ENCODE measurements at places on chromosomes 4 and X. TPM values are rescaled to one million over a fixed set of nuclear protein-coding genes. Genes with fewer than 3 reads are reported as not detected.
A peak's percentile ranks its signal among the peaks of the same experiment; 100 is the strongest.

- DNase-seq: no peak
Measured at GRCh38 chr4:59068722-59069418, 1958.7 kb upstream of the IGFBP7 start.

FRMD7 gene
- not detected for total RNA-seq

DNA sequence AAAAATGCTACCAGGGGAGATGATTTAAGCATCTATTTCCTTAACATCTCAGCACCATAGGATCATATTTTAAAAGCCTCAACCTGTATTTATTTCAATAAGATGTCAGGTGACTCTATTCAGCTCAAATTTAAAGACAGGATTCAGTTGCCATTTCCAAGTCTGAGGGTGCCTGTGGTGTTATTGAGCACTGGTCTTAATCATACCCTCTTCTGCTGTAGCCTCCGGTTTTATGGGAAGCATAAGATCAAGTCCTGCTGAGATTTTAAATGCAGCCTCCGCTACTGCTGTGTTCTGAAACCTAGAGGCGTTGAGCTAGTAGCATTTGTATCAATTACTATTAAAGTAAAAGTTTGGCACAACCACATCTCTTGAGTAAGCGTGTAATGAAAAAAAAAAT is 185.7 kb upstream of the NWD2 start:
- no peak for DNase-seq

DNA sequence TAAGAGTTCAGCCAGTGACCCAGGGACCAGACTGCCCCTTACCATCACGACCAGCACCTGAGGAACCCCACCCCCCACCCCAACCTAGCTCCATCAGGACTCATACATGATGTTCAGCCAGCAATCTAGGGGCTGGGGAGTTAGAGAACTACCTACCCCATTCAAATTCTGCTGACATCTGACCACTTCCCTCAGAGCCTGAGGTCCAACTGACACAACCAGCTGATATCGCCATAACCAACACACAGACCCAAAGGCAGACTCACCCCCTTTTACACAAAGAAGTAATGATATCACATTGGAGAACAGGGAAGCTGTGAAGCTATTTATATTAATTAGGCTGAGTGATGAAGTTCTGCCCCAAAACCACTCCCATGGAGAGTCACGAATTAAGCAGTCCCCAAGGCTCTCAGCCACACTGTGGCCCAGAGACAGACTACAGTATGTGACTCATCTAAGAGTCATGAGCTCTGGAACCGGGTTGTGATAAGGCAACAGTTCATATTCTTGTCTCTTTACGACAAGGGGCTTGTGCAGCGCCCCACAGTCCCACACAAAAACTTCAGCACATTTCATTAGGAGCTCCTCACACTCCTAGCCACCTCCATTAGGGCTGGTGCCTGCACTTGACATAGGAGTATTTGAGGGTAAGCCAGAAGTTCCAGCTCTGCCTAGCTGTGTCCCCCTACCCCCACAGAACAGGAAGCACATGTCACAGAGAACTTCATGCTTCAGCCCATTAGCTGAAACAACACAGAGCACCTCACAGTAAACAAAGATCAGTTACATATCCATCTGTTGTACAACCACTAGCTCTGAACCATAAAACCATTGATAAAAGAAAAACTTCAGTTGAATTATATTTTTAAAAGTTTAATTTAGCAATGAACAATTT is 184.7 kb upstream of the ZCCHC13 start:
- no peak for DNase-seq

DNA sequence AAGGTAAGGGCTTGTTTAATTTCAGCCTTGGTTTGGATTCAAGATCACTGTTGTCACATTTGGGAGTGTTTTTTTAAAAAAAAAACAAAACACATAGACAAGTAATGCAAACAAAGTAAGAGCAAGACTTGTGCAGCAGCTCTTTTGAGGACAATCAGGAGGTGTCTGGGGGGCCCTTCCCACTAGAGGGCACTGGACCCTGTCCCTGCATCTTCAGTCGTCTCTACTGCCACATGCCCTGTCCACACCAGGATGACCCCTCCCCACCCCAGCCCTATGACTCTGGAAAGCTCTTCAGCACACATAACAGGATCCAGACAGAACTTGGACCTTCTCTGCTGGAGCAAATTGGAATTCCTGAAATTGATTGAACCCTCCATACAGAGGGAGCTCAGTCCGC is 71.0 kb downstream of the USP46 start:
- peak; percentile 7 for DNase-seq

OPRPN gene
- total RNA-seq: not detected

DNA sequence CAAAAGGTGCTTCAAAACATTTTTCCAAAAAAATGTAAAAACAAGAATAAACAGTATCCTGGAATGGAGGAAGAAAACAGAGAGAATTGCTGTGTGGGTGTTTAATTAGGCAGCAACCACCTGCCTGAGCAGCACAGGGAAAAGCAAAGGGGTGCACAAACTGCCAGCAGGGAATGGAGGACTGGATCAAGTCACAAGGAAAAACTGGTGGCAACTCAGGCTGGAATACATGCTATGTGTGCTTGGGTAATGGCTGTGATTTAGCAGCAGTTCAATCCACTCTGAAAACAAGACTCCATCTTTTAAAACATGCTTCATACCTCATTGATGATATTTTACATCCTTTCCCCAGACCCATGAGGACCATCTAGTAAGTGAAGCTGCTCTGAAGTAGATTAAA is 179.5 kb downstream of the HS6ST2 start:
- no peak for DNase-seq

ARSJ gene
- total RNA-seq: 66.1 TPM

DNA sequence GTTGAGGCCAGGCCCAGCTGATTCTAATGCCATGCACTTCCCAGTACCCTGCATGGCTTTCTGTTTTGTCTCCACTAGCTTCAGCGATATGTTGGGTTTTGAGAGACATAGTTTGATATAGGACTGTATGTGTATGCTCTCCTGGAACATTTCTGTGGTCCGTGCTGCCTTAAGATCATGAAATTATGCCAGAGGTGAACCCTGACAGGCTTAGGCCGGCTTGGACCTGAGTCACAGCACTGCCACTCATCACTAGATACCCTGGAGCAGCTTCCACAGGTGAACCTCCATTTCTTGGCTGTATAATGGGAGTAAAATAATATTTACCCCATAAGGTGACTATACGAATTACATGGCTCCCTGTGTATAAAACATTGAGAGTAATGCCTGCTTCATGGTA is 6.4 kb downstream of the SGMS2 start:
- no peak for DNase-seq

INTS6L gene
- 2.2 TPM for total RNA-seq

- DNase-seq: no peak
Measured at GRCh38 chrX:97622111-97622510, 738.4 kb downstream of the RPA4 start.

GRCh38 chrX:19739683-19740082 is 147.7 kb downstream of the SH3KBP1 start:
- DNase-seq: peak; percentile 23

DNA sequence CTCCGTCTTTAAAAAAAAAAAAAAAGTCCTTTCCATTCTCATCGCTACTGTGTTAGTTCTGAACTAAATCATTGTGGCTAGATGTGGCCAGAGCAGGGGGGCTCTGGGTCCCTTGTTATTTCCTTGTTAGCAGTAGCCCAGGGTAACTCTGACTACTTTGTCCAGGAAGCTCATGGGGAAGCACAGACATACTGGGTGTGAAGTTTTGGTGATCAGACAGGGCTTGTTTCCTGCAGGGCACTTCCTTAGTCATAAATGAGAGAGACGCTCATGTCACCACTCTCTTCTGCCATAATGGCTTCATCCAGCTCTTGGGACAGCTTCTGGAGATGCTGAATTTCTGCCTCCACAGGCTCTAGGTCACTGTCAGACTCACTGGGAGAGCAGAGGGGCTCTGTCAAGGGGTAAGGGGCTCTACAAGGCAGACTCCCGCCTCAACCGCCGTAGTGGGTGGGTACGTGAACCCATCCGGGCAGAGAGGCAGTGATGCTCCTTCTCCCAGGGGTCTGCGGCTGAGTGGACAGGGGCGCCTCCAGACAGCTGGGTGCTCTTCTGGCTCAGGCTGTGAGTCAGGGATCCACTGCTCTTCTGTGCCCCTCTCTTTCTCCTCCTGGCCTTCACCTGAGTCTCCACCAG is 12.9 kb downstream of the STIM2 start:
- no peak for DNase-seq

- DNase-seq: no peak
Measured at GRCh38 chr4:1026115-1026514, 14.7 kb downstream of the FGFRL1 start.

DNA sequence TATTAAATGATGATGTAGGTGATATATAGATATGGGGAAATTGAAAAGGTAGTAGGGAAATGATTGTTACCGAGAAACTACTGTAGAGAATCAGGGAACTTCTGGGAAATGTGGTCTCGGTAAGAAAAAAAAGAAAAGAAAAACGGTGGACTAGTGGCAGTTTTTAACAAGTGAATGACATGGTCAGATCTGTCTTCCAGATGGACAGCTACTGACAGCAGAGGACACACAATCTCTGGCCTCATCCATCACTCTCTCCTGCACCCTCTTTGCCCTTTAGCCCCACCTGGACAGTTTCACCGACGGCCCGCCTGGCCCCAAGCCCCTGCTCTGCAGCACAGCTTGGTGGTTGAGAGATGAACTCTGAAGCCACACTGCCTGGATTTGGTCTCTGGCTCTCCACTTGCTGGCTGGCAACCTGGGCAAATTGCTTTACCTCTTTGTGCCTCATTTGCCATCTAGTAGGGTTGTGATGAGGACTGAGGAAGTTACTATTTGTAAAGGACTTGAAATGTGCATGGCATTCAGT is 23.4 kb downstream of the RBM47 start:
- DNase-seq: no peak

CT47B1 gene
- not detected for total RNA-seq

DNA sequence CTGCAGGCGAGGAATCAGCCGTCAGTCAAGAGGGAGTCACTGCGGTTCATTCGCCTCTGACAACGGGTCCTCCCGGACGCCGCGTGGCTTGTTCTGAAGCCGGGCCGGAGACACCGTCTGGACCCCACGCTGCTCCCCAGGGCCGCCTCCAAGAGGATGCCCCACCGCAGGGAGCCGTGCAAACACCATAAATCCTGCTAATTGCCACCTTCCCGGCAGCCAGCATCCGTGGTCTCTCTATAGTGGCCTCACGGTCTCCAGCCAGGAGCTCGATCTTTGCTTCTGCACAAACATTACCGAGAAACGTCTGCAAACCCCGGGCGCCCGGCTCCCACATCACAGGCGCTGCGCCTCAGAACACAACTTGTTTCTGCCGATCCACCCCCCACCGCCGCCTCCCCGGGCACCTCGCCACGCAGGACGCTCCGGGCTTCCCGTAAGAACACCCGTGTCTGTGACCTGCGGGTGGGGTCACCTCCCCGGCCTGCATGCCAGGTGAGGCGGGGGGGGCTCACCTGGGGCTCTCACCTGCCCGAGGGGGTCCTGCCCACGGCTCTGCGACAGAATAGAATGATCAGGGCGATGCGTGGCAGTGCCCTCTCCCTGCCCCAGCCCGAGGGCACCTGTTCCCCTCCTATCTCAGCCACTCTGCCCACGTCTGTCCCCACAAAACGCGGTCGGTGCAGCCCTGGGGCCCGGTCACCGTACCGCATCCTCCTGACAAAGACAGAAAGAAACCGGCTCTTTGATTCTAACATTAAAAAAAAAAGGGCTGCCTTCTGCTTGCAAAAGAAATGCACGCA is 32.4 kb upstream of the PPP2R3B start:
- no peak for DNase-seq

GRCh38 chr4:72144241-72144640 is 112.4 kb downstream of the NPFFR2 start:
- no peak for DNase-seq

GRCh38 chr4:61532336-61533000 is 332.3 kb downstream of the ADGRL3 start:
- no peak for DNase-seq

GRCh38 chr4:165518024-165518616 is 139.3 kb downstream of the CPE start:
- no peak for DNase-seq

DNA sequence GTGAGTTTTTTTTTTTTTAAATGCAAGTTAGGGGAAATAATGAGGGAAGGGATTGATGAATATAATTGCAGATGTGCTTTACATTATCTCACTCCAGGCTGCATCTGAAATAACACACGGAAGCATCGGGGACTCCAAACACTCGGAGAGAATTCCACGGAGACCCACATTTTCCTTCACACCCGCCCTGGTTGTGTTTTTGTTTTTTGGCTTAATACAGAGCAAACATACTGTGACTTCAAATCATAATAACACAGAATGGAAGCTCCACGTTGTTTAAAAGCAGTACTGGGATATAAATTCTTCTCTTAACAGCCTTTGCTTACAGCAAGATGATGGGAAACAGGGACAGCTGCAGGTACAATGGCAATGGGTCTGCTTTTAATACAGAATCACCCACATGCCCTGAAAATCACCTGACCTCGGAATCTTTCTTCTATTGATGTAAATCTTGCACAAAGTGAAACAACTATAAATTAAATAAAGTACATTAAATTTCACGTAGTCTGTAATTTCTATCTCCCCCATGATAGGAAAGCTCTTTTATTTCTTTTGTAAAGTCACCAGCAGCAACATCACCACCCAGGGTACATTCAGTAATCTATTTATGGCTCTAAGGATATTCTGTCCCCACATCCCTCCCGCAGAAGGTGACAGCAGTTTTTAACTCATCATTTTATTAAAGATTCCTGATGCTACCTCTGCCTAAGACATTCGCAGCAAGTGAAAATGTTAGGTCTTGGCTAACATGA is 119.3 kb downstream of the ZNF827 start:
- no peak for DNase-seq

GRCh38 chrX:2841537-2841936 is 12.8 kb downstream of the GYG2 start:
- no peak for DNase-seq

DNA sequence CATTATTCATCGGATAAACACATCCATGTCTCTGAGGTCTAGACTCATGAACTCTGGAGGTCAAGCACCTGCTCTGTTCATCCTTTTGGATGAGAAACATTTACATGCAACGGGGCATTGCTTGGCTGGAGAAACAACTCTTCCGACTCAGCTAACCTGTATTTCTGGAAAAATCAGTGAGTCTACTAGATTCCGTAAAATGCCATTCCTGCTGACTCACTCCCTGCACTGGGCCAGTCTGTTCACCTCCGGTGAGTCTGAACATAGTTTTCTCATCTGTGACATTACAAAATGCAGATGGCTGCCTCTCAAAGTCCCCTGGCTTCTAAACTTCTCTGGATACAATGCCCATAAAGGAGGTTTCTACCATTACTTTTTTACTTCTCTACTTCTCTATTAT is 185.7 kb upstream of the HS3ST1 start:
- DNase-seq: no peak

NHS gene
- total RNA-seq: 2.7 TPM

DNA sequence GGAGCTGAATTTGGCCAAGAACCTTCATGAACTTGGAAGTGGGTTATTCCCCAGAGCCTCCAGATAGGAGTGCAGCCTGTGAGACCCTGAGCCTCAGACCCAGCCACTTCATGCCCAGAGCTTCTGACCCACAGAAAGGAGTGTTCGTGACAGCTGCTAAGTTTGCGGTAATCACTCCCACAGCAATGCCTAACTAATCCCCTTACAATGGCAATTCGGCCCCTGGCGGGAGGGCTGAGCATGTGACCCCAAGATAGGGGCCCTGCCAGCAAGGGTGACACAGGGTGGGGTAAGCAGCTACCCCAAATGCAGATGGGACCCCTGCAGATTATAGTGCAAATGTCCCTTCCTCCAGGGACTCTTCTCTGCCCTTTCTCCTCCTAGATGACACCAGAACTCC is 22.5 kb downstream of the PNMA6E start:
- DNase-seq: no peak

RAB40AL gene
- 2.6 TPM for total RNA-seq

NDP gene
- total RNA-seq: 0.15 TPM

Data from glomerular endothelial cell (primary cell).